Neuronal stem cell (in vitro differentiated cells): ENCODE measurements at places on chromosomes 1 and 21.

DNA sequence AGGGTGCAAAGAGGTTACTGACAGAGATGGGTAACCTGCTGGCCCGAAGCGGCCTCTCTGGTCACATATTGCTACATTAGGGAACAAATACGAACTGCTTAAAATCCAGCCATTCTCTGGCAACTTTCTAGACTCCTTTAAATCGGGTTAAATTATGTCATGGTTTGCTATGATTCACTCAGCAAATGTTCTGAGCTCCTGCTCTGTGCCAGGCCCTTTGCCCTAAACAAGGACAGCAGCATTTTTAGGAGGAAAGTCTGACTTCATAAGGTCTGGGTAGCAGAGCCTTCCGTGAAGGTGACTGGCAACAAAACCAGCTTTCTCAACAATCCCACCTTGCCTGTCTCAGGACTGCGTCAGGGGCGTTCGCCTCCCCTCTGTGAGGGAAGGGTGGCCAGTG is 15.4 kb downstream of the ZP4 start:
- no peak for DNase-seq

GRCh38 chr1:151135433-151136385 is 10.7 kb downstream of the SEMA6C start:
- DNase-seq: no peak

- DNase-seq: no peak
These were observed 6.6 kb downstream of the PEF1 start for GRCh38 chr1:31637915-31638673.

DNA sequence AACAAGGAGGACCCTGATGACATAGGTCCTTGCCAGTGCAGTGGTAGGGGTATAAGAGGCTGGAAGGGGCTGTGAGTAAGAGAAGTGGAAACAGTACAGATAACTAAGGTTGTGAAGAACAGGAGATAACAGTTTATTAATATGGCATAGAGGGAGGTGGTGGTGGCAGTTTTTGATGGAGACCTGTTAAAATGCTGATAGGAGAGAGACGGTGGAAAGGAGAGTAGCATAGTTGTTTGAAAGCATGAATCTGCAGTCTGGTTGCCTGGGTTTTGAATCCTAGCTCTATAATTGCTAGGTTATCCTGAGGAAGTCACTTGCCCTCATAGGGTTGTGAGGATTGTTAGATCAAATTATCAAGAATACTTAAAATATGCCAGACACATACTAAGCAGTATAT is 19.4 kb downstream of the LRRC41 start:
- no peak for DNase-seq

DNA sequence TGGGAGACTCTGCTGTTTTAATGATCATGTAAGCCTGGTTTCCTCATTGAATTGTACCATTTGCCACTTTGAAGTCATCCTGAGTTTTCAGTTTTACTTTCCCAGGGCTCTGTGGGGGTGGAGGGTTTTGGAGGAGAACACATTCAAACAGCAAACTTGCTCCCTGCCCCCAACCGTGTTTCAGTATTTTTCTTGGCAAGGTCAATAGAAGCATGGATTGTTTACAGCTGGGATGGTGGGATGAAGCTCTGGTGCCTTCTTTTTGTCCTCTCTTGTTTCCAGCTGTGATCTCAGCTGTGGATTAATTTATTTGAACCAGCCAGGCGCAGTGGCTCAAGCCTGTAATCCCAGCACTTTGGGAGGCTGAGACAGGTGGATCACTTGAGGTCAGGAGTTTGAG is 54.3 kb upstream of the SERBP1 start:
- no peak for DNase-seq

GRCh38 chr1:158353303-158354075 is at the start of gene CD1E:
Gene CD1E (plus strand): TSS chr1:158353894. CDS start chr1:158353989, 95 bp downstream.
- no peak for DNase-seq

GRCh38 chr1:54290506-54291184 is 90.7 kb downstream of the MRPL37 start:
- DNase-seq: no peak

DNA sequence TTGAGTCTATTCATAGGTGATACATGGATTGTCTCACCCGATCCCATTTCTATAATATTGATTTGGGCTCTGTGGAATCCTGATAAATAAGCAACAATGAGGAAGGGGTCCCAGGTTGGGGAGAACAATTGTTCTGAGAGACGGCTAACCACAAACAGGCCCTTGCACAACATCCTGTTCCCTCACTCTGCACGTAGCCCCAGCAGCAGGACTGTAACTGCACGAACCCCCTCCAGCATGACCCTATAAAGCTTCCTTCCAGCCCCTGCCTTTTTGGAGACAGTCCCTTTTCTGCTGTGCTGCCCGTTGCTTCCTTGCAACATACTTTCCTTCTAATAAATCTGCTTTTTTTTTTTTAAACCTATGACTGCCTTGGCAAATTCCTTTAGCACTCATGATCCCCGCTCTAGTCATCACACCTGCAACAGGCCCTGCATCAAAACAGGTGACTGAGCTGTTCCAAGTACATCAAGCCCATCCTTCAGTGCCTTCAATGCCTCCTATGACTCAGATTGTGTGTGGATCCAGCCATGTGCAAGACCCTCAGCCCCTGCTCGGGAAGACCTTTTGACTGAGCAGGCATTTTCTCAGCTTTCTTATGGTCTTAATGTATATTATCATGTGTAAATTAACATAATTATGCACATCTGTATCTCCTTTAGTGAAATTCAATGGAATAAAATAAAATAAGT is 63.7 kb upstream of the B3GALNT2 start:
- no peak for DNase-seq

DNA sequence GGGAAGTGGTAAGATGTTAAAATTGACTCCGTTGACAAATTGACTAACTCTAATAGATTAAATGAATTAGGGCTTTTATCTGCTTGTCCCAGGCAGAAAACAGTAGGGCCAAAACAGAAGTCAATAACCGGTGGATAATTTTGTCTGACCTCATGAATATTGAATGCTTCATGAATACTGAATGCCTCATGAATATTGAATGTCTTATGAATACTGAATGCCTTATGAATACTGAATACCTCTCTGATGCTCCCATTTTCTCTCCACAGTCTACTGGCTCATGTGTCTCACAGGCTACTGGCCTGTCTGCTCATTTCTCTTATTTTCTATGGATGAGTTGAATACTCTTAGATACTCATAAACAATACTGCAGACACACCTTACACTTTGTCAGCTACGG is 56.0 kb downstream of the POFUT2 start:
- no peak for DNase-seq

DNA sequence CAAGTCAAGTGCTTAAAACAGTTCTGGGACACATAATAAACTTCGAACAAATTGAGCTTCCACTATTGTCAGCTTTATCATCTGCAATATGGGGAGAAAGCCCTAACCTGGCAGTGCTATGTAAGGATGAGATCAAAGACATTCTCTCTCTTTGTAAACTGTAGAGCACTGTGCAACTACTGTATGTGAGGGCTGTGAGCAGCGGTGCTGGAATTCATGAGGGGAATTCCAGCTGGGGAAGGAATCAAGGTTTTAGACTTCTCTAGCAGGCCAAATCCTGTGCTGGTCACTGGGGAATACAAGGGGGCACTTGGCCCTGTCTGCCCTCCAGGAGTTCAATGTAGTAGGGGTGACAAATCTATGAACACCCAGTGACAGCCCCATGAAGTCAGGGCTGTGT is 9.3 kb downstream of the FAM151A start:
- no peak for DNase-seq

- no peak for DNase-seq
These were observed 56.9 kb upstream of the MAP1LC3C start for GRCh38 chr1:242055749-242056320.

DNA sequence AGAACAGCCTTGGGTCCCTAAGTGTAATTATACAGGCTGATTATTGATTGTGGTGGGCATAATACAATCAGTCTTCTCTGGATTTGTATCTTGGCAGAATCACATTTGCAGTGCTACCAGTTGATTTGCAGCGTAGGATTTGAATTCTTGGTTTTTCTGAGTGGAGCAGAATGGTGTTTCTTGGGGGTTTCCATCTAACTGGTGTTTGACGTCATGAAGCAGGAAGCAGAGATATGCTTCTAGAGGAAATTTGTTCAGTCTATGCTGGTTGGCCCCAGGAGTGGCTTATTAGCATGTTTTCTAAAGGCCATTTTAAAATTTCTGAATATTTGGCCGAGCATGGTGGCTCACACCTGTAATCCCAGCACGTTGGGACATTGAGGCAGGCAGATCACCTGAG is 3.4 kb downstream of the CTTNBP2NL start:
- no peak for DNase-seq

DNA sequence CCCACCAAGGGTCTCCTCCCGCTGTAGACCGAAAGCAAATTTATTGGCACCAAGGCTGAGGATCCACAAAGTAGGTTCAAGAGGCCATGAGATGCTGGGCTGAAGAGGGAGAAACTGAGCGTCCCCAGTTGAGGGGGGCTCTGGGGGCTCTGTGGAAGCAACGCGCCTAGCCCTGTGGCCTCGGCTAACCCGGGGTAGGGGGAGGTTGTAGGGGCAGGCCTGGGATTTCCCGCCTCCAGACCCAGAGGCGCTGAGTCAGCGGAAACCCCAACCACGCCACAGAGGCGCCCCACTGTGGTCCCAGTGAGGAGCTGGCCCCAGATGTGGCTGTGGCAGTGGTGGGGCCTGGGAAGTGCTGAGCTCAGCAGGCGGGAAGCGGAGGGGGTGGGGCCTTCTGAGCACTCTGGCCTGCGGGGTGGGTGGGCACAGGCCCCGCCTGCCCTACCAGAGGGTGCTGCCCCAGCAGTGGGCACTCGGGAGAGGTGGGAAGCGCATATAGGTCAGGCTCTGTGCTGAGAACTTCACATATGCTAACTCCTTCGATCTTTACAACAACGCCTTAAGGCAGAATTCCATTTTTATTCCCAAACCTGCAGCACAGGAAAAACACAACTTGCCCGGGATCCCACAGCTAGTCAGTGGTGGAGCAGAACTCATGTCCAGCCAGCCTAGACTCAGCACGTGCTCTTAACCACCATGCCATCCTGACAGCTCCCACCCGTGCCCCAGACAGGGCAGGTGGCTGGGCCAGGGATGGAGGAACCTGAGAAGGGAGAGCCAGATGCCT is 1.5 kb upstream of the COL16A1 start:
- DNase-seq: no peak

GRCh38 chr1:226029568-226030225 is 30.6 kb upstream of the SDE2 start:
- no peak for DNase-seq

DNA sequence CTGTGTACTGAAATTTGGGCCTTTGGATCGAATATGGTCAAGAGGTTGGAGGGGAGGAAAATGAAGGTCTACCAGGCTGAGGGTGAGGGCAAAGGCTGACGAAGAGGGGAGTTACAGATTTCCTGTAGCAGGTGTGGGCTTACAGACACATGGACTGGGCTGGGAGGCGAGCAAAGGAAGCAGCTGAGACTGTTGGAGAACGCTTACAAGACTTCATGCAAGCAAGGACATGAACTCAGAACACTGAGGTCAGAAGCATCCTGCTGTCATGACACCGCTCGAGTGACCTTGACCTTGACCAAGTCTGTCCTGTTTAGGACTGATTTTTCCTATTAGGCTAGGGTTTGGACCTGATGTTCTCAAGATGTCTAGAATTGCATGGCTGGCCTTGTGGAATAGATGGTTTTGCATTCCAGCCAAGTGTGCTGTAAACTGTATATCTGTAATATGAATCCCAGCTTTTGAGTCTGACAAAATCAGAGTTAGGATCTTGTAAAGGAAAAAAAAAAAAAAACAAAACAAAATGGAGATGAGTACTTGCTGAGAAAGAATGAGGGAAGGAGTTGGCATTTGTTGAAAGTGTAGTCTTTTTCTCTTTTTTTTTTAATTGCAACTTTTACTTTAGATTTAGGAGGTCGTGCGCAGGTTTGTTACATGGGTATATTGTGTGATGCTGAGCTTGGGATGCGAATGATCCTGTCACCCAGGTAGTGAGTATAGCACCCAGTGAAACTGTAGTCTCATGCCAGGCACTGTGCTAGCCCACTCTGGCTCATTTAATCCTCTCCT is 5.8 kb downstream of the ELF3 start:
- DNase-seq: no peak

GRCh38 chr21:45588086-45588825 is 46.0 kb upstream of the SLC19A1 start:
- DNase-seq: no peak

GRCh38 chr1:3884966-3885365 is 15.1 kb downstream of the C1orf174 start:
- no peak for DNase-seq

GRCh38 chr1:46013581-46013980 is 118.8 kb downstream of the PIK3R3 start:
- no peak for DNase-seq

DNA sequence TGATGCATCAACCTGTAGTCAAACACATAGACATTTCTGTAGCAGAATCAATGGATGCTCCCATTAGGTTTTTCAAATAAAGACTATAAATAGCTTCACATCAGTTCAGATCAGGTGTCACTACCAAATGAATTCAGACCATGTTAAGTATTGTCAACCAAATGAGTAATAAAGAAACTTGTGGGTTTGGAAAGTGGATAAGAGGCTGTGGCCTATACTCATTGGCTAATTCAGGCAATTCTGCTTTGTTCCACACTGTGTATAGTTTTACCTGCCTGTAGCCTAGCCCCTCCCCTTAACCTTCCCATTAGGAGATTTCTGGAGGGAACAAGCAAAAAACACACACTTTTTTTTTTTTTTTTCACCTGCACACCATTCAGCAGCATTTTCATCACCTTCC is 321.2 kb downstream of the HLX start:
- DNase-seq: no peak

DNA sequence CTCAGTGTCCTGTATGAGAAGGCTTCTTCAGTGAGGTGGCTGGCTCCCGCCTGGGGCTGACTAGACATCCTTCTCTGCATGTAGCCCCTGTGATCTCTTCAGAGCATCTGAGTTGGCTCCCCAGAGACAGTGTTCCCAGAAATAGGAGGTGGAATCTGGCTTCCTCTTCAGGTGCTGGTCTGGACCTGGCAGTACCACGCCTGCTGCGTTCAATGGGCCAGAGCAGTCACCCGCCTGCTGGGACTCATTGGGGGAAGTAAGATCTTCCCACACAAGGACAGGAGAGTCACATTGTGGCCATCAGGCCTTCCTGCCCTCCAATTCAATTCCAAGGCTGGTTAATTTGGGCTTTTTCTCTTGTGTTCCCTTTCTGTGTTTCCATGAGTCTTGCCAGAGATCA is 51.0 kb downstream of the ADARB1 start:
- DNase-seq: no peak

DNA sequence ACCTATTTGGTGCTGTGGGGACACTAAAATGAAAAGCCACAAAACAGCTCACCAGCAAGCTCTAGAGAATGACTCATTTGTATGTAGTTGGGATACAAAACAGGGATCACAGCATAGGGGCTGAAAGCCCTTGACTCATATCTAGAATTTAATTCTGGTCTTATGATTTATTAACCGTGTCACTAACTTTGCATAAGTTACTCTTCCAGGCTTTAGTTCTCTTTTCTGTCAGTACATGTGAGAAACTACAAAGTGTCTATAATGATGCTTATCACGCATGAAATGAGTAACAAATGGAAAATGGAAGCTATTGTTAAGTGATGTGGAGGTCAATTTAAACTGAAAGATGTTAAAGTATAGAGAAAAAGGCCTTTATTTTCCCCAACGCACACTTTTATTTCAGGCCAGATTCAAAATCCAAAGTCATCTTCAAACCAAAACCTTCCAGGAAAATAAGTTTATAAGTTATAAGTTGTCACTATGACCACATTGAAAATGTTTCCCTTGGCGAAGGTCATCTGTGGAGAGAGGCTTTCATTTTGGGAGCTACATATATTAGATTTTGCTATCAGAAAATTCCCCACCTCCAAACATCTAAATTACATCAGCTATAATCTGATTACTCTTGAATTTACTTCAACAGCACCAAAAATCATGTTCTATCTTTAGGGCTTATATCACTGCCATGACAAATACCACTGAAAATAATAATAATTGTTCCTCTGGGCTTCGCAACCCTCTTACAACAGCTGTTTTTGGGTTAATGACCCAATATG is 430.5 kb downstream of the MRPL39 start:
- DNase-seq: no peak
